ENCODE measurements at places on chromosomes 4 and X.

- DNase-seq = no peak
Observed at GRCh38 chrX:49042581-49043219, 457 bp downstream of the TFE3 start.

GRCh38 chrX:55919367-55920221, 202.0 kb downstream of the RRAGB start:
- no peak for DNase-seq

DNA sequence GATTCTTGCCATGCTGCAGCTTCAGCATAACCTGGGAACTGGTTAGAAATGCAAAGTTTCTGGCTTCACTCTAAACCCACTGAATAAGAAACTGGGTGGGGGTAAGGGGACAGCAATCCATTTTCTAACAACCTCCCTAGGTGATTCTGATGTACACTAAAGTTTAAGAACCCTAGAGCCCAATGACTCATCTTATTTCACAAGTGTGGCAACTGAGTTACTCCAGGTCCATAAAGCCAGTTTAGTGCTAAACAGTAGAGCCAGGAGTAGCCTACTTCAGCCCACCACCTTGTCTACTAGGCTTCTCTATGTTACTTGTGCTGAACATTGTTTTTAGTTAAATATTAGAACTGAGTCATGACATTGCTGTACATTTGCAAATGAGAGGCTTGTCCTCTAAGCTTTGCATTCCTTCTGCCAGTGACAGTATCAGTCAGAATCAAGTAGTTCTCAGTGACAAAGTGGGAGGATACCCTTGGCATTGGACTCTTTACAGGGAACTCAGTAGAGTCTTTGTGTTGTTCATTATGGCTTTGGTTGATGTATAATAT, 518.0 kb downstream of the RPA4 start:
- DNase-seq = no peak

GRCh38 chrX:151153667-151154066, 22.7 kb upstream of the GPR50 start:
- DNase-seq = no peak

DNA sequence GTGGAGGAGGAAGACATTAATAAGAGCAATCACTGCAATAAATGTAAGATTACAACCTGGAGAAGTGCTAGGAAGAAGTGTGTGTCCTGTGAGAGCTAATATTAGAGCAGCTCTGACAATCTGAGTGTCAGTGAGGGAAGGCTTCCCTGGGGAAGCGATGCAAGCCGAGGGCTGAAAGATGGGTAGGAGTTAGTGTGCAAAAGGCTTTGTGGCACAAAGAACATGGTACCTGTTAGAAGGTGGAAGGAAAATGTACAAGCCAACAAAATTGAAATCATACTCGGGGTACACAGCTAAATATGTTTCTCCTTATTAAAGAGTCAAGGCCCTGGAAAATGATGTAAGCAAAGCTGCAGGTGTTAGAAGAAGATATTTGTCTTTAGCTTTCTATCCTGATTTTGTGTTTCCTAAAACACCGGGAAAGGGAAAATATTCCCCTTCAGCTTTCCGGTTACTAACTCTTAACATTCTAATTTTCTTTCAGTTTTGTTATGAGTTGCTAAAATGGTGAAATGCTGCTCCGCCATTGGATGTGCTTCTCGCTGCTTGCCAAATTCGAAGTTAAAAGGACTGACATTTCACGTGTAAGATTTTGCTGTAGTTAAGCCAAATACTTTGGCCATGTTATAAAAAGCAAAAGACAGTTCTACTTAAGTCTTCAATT, 808 bp downstream of the THAP6 start:
- DNase-seq = no peak

DNA sequence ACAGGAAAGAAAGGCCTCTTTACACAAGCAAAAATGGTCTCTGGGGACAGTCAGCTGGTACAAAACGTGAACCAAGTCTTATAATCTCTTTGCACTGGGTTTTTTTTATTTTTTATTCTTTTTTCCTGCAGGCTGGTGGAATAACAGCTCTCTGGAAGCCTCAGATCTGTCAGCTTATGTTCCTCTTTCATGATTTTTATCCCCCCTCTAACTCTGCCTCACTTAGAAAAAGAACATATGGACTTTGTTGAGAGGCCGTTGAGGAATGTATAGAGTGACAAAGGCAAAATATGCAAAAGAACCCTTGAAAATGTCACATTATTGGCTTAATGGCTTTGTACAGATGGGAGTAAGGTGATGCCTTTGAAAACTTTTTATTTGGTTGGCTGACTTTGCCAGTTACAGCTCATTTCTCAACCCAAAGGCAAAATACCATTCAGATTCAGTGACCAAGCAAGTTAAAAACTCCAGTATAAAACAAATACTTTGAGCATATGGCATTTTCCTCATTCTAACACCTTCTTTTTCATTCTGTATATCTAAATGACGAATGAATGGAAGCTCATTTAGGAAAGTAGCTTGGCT, 111.1 kb downstream of the RNF150 start:
- no peak for DNase-seq

- no peak for DNase-seq
Observed at GRCh38 chr4:1873291-1873690, 2.1 kb downstream of the NSD2 start.

GRCh38 chr4:139020384-139020783, 4.8 kb downstream of the NOCT start:
- DNase-seq = no peak

GRCh38 chr4:80637190-80637589, 301.7 kb downstream of the CFAP299 start:
- DNase-seq = no peak

- DNase-seq = no peak
Observed at GRCh38 chrX:134418317-134419113, 41.5 kb upstream of the HPRT1 start.

DNA sequence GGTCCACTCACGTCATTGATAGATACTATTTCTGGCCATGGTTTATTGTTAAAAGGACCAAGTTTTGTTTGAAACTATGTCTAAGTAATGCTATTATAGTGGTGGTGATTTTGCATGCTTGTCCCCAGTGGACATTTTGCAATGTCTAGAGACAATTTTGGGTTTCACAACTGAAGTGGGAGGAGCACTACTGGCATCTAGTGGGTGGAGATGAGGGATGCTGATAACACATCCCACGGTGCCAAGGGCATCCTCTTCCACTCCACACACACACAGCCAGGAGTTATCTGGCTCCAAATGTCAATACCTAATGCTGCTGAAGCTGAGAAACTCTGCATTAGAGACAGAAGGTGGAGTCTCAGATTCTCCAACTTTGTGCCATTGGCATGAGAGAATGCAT, 131.2 kb downstream of the FRMPD4 start:
- no peak for DNase-seq

- no peak for DNase-seq
Observed at GRCh38 chr4:183335369-183335940, 13.2 kb upstream of the CLDN24 start.

DNA sequence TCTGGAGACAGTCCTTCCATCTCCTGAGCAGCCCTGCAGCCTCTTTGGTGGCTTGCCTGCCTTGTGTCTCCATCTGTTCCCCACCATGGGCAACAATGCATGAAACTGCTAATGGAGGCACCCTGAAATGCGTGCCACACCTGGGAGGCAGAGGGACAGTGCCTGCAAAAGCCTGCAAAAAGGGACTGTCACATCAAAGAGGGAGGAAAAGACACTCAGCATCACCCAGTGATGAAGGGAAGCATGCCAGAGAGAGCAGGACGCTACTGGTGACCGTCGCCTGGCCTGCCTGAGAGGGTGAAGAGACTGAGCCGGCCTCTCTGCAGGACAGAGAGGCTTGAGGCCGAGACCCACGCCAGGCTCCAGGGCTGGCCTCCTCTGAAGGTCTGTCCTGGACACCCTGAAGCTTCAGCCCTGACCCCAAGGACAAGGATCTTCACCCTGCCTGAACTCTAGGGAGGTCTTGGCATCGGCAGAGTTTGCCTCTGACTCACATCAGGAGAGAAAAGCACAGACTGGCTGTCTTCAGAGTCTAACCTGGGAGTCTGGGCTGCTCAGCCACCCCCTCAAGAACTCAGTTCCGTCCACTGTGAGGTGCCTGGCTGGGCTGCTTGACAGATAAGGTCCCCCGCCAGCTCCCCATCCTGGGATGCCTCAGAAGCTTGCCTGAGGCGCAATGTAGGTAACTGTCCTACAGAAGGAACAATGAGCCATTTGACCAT, 8.1 kb downstream of the ACSL1 start:
- no peak for DNase-seq

- no peak for DNase-seq
Observed at GRCh38 chr4:77576351-77576750, 29.3 kb upstream of the CXCL13 start.

GRCh38 chrX:15911734-15912550, 57.3 kb upstream of the AP1S2 start:
- DNase-seq = no peak

GRCh38 chr4:78214078-78214477, 157.0 kb downstream of the FRAS1 start:
- DNase-seq = no peak

- DNase-seq = no peak
Observed at GRCh38 chr4:61485056-61485455, 284.9 kb downstream of the ADGRL3 start.

DNA sequence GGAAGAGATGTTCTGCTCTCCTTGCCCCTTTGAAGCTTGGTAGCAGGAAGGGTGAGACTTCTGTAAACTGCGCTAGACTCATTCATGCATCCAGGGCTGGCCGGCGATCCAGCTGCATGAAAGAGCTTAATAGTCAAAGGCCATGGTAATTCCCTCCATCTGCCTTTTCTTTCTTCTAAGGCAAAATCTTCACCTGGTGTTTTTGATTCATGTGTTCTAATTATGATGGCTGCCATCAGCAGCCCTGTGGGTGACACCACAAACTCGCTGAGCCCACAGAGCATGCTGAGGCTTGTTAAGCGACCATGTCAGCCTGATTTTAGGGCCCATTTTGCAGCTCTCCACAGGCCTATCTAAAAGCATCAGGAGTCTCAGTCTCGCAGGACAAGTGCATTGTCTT, 450.1 kb upstream of the TENM3 start:
- no peak for DNase-seq

DNA sequence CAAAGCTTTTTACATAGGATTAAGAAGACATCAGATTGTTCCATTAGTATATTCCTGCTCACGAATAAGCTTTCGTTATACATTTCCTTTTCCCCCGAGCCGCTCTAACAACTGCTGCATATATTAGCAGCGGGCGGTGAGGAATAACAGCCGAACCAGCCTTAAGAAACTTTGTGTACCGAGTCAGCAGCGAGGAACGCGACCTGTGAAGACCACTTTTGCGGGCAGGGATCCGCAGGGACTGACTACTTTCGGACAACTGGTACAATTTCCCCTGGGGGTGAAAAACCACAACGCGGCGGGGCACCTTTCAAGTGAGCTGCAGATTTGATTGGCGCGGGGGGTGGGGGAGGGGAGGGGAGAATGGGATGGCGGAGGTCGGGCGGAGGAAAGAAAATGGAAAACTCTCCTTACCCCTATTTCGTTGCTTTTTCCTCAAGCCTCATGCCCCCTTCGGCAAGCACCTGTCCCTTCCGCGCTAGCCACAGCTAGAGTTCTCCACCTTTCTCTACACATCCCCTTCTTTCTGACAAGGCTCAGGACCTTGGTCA, 5.9 kb upstream of the PITX2 start:
- DNase-seq = no peak

GRCh38 chrX:15761564-15762191, 23.6 kb downstream of the CA5B start:
- no peak for DNase-seq

DNA sequence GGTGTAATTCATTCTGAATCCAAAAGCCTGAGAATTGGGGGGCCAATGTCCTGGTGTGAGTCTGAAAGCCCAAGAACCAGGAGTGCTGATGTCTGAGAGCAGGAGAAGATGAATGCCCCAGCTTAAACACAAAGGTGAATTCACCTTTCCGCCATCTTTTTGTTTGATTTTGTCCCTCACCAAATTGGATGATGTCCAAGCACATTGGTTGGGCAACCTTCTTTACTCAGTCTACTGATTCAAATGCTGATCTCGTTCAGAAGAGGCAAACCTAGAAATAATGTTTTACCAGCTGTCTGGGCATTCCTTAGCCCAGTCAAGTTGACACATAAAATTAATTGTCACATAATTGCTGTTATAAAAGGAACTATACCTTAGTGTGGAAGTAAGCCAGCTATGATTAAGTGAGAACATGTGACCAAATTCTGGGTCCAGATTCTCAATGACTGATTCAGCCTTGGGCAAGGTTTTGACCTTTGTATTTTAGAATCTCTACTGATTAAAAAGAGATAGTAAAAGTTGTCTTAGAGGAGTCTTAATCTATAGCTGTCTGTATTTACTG, 34.5 kb upstream of the SLC4A4 start:
- peak; percentile 10 for DNase-seq

GRCh38 chr4:159117564-159117963, 14.7 kb downstream of the RAPGEF2 start:
- DNase-seq = no peak

DNA sequence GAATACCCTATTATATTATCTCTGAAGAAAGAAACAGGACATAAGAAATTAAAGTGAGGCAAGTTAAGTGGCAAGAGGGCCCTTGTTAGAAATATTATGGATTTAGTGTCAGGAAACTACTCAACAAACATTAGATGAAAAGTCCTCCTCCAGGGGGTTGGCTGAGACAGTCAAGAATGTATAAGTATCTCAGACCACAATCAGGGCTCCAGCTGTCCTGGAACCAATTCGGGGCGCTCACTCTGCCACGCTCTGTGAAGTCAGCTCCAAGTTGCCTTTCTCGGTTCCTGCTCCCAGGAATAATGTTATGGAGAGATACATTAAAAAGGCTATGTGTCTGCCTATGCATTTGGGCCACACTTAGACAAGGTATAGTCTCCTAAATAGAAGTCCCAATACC, 73.3 kb downstream of the RASGEF1B start:
- no peak for DNase-seq

DNA sequence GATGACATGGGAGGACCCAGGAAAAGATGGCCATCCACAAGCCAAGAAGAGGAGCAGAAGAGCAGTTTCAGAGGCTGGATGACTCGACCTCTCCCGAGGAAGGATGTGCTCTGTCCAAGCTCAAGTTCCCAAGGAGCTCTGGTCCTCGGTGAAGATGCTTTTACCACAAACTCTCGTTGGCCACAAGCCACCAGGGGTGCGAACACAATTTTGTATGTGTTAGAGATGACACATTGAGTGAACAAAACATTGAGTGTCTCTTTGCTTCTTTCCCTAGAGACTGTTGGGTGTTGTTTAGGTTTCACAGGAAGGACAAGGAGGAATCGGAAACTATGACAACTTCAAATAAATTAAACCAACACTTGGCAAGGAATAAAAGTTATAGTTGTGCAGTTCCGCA, 26.3 kb downstream of the FGFBP1 start:
- no peak for DNase-seq

DNA sequence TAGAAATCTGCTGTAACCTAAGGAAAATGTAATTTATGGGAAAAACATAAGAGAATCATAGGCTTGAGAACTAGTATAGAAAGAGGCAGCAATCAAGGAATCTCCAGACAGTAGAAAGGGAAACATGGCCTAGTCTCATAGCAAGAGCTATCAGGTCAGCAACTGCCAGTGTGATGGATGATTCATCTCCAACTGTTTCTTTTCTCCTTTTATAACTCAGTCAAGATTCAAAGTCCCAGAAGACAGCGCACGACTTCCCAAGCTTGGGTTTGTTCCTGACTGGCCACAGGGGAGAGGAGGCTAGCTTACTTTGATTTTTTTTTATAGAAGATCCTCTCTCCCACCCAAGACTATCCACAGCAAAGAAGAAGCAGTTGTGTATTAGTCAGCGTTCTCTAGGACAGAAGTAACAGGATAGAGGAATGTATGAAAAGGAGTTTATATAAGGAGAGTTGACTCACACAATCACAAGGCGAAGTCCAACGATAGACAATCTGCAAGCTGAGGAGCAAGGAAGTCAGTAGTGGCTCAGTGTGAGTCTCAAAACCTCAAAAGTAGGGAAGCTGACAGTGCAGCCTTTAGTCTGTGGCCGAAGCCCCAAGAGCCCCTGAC, 181.5 kb downstream of the GC start:
- DNase-seq = no peak
